Ammon's horn (tissue), 1 donor: ENCODE measurements at places on chromosomes 6 and 20.

DNA sequence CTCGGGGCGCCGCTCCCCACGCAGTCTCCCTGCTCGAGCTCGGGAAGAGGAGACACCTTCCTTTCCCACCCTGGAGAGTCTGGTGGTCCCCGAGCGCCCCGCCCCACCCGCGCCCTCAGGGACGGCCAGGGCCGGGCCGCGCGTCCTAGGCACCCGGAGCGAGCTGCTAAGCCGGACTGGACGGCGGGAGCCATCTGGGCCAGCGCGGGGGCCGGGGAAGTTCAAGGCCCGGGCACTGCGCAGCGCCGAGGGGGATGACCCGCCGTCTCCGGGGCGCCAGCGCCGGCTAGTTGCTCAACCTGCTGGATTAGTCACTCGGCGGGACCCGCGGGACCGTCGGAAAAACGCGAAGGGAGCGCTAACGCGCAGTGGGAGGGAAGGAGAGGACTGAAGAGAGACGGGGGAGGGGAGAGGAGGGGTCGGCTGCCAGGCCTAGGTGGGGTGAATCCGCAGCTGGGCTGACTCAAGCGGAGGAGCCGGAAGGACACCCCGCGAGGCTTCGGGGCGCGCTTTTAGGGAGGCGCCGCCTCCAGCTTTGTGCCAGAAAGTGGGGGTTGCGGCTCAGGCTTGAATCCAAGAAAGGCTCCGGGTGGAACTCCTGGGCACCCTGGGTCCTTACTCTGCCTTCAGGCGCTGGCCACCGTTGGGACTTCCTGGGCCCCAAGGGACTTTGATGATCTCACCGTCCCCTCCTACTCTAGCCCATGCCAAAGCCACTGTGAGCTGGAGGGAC, 75.7 kb upstream of the FOXP4 start:
- no peak for DNase-seq

DNA sequence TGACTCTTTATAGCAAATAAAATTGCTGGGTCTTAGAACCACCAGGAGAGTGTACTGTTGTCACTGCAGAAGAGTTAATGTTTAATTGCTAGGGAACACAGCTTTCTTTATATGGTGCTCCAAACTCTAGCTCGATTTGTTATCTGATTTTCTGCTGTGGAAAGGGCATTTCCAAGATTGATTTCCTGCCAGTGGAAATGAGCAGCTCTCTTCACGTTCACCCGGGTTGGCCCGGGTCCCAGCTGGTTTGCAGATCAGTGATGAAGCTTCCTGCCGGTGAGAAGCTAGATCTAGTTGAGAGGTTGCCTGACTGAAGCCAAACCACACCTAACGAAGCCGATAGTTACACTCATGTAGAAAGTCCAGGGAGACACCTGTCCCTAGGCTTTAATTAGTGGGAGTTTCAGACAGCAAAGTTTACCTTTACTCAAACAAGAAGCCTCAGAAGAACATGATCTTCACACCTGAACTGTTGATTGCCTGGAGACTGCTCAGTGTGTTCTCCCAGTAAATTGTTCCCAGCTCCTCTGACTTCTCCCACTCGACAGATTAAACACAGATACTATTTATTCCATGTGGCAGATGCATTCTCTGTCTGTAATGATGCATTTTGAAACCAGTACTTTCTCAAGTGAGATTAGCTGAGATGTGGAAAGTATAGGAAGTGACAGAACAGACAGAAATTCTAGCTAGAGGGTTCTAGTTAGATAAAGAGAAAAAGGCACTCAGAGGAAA, 27.8 kb downstream of the PAQR8 start:
- no peak for DNase-seq

GRCh38 chr6:73452107-73452461, at the start of gene CGAS:
TSS of gene CGAS (minus strand) at chr6:73452297. CDS start at chr6:73452181, 116 bp downstream.
- DNase-seq, result peak; percentile 69

DNA sequence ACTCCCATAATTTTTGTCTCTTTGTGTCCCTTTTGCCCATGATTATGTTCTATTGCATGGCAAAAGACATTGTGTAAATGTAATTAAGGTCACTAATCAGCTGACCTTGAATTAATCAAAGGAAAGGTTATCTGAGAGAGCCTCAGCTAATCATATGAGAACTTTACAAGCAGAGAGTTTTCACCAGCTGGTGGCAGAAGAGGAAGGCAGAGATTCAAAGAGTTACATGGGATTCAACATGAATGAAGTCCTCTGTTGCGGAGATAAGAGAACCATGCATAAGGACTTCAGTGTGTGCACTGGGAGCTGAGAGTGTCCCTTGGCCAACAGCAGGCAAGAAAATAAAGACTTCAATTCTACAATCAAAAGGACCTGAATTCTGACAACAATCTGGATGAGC, 494.1 kb upstream of the ARID1B start:
- peak; percentile 59 for DNase-seq

GRCh38 chr6:162699961-162700360, 27.6 kb downstream of the PRKN start:
- DNase-seq, result no peak

DNA sequence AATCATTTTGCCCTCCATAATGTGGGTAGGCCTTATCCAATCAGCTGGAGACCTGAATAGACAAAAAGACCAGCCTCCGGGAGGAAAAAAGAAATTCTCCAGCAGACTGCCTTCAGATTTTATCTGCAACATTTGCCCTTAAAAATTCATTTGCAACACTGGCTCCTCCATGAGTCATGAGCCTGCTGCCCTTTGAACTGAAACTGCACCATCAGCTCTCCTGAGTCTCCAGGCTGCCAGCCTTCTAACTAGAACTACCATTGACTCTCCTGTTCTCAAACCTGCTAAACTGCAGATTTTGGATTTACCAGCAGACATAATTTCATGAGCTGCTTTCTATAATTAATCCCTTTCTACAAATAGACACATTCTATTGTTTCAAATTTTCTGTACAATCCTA, 223.9 kb upstream of the THEMIS start:
- DNase-seq, result no peak

GRCh38 chr20:57622579-57623381, 2.6 kb upstream of the ZBP1 start:
- no peak for DNase-seq

- DNase-seq, result no peak
Observed at GRCh38 chr20:61173961-61174725, 77.9 kb upstream of the CDH4 start.

- DNase-seq, result peak; percentile 19
Observed at GRCh38 chr6:111441678-111442243, 41.3 kb downstream of the REV3L start.

DNA sequence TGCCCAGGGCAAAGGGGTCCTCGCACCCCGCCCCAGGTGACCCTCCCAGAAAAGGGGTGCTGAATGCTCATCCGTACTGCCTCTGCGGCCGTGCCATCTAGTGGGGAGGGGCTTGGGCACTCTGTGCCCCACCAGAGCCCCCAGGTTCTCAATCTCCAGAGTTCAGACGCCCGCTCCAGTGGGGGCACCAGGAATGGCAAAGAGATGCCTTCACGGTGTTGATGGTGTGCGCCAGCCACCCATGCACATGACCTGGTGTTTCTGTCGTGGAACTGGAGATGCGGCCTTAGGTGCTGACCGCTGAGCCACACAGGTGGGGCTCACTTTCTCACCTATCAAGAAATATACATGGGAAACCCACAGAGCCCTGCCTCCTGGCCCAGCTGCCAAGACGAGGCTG, 30.8 kb downstream of the GNAS-AS1 start:
- DNase-seq, result no peak

GRCh38 chr6:17601386-17601703, 1.2 kb downstream of the FAM8A1 start:
- DNase-seq, result no peak

GRCh38 chr6:15888798-15889772, 226.3 kb upstream of the DTNBP1 start:
- DNase-seq, result no peak
